ENCODE measurements at places on chromosomes 5 and 9.

GRCh38 chr5:161857358-161857757 is 9.4 kb downstream of the GABRA1 start:
- no peak for DNase-seq

DNA sequence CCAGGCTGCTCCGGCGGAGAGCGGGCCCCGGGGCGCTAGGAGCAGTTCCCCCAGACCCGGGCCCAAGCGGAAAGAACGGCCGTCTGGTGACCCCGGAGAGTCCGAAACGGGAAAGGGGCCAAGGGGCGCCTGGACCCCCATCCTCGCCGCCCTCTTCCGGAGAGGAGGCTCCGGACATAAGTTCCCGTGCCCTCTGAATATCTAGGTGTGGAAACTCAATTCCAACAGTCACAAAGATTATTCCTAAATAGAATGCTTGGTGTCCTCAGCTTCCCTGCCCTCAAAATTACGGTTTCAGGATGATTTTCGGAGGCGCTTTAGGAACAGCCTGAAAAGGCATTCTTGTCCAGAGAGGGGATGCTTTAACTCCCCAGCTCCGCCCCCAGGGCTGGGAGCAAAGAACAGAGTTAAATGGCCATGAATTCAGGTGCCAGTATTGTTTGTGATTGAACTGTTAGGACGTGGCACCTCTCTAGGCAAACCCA is 681 bp upstream of the LHFPL2 start:
- DNase-seq: no peak

DNA sequence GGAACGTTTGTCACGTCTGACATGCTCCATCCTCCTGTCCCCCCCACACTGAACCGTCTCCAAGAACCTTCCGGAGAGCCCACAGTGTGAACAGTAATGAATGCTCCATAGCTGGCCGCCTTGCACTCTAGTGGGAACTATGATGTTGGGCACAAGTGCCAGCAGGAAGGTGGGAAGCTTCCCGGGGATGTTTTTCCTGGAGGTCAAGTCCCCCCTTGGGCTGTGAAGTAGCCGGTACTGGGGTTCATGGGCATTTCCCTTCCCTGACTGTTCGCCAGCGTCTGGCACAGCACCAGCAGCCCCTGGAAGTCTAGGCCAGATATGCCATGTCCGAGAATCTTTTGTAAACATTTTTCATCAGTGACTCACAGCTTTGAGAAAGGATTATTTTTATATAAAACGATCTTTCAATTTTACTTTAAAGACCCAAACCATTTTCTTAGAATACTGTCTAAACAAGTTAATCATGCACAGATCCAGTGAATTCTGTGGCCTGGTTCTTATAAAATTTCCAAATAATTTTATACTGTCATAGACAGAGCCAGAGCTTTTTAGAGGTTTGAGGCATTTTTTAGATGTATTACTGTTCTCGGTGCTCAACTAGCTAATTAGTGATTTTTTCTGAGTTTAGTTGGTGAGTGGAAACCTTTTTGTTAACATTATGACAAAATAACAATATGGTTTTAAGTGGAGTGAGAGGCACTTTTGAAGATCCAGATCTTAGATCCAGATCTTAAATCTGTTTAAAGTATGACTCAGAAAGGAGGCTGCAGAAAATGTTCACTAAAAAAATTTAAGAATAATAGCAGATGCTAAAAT is 11.6 kb downstream of the ABL1 start:
- DNase-seq: no peak

DNA sequence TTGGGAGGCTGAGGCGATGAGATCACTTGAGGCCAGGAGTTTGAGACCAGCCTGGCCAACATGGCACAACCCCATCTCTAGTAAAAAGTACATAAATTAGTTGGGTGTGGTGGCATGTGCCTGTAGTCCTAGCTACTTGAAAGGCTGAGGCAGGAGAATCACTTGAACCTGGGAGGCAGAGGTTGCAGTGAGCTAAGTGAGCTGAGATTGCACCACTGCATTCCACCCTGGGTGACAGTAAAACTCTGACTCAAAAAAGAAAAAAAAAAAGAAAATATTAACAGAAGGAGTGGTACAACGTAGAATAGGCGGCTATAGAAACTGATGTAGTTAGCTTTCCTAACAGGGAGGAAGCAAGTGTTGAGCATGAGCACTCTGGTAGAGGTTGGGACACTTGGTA is 59.9 kb downstream of the PBX3 start:
- DNase-seq: no peak

DNA sequence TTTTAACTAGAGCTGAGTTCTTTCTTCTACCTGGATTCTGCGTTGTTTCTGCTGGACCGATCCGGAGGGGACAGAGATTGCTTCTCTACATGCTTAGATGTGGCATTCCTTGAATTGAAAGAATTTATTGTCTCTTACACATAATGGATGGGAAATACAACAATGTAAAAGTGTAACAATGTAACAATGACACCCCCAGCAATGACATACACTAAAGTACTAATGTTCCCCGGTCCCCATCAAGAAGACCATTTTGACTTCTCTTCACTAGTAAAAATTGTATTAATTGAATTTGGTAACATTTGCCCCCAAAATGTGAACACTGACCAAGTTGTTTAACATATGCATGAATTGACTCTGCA is 760.2 kb downstream of the TAF11L14 start:
- DNase-seq: no peak

- DNase-seq: no peak
These were observed 868 bp downstream of the KDM4C start for GRCh38 chr9:6758498-6759184.

- DNase-seq: no peak
These were observed 298.4 kb upstream of the SEMA6A start for GRCh38 chr5:116872986-116873385.

DNA sequence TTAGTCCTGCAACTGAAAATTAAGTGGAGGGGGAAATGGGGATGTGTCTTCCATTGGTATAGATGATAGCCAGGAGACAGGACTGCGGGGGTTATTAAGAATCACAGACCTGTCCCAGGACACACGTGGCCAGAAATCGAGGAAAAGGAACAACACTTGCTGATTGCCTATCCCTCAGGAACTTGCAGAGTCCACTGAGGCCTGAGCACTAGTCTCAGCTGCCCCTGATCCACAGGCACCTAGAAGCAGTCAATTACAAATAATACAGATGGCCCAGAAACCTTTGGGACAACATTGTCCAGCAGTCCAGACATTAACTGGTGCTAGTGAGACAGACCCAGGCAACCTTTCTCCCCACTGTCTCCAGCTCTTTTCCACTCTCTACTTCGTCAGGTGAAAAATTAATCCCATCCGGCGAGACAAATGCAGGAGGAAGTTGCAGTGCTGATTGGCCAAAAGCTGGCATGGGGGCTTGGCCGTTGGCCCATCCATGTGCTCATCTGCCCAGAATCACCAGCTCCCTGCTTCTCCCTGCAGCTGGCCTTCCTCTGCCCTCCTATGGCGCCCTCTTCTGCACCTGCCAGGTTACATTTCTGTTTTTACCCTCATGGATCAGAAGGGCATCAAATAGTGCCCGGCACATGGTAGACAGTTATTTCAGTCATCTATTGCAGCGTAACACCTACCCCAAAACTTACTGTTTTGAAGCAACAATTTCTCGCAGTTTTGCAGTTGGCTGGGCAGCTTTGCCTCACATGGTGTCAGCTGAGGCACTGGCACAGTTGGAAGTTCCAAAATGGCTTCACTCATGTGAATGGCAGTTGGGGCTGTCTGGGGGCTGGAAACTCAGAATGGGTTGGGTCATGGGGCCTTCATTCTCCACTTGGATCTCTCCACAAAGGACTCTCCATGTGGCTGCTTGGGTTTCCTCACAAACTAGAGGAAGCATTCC is 3.6 kb upstream of the B4GALT1 start:
- no peak for DNase-seq

DNA sequence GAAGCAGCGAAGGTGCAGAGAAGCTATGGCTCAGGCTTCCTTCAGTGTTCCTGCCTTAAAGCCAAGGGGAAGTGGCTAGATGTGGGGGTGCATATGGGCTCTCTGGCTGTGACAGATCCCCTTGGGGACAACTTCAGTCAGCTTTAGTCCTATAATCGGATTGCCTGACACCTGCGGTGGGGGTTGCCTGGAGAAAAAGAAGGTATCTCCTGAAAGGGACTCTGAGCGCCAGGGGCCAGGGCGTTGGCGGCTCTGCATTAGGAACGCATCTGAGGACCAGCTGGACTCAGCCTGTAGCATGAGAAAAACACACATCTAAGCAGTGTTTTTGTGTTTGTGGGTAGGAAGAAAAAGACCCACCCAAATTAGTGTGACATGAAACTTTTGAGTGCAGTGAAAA is 84.3 kb upstream of the OTULINL start:
- no peak for DNase-seq

DNA sequence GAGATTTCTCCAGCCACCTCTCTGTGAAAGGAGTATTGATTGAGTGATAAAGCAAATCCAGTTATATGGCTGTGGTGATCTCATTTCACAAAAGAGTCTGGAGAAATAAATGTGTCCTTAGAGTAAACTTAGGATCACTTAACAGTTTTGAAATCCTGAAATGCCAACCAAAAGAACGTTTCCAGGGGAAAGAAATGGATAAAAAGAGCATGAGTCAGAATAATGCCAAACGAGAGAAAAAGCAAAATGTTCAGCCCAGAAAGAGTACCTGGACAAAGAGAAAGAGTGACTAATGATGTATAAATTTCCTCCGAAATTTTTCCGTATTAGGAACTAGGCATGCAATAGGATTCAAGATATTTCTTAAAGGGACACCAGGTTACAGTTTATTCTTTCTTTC is 463.1 kb upstream of the CDH10 start:
- DNase-seq: no peak

DNA sequence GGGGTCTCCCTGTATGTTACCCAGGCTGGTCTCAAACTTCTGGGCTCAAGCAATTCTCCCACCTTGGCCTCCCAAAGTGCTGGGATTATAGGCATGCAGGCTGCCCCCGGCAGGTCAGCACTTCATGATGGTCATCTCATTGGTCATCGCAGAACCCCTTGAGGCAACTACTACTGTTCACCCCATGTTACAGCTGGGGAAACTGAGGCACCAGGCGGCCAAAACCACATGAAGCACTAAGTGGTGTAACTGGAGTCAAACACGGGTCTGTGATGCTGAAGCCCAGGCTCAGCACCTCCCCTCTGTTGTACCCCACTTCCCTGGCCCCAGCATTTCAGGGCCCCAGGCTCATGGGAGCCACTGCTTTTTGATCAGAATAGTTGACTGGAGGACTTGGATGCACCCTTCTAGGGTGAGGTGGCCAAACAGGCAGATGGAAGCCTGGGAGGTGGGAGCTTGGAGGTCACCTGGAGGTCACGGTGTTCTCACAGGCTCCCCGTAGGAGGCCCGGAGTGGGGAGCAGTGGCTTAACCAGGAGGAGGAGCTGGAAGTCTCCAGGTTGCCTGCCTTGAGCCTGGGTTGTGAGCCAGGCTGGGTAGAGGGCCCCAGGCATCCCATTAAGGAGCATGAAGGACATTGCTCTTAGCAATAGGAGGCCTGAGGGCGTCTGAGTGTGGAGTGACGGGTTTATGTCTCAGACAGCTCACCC is 57.3 kb upstream of the RPL26L1 start:
- DNase-seq: no peak

DNA sequence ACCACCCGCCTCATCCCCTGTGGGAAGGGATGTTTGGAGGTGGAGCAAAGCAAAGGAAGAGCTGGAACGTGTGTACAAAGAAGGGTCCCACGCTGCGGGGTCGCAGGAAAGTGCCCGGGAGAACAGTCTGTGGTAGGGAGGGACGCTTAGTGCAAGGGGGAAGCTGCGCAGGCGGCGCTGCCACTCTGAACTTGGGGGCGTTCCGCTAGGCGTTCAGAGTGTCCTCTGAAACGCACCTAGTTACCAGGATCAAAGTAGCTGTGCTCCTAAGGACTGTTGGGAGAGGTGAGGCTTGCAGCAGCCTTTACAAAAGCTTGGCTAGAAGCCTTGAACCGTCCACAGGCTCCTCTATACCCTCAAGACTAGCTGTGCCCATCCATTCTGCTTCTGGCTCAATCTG is 29.3 kb upstream of the PDE8B start:
- DNase-seq: no peak

DNA sequence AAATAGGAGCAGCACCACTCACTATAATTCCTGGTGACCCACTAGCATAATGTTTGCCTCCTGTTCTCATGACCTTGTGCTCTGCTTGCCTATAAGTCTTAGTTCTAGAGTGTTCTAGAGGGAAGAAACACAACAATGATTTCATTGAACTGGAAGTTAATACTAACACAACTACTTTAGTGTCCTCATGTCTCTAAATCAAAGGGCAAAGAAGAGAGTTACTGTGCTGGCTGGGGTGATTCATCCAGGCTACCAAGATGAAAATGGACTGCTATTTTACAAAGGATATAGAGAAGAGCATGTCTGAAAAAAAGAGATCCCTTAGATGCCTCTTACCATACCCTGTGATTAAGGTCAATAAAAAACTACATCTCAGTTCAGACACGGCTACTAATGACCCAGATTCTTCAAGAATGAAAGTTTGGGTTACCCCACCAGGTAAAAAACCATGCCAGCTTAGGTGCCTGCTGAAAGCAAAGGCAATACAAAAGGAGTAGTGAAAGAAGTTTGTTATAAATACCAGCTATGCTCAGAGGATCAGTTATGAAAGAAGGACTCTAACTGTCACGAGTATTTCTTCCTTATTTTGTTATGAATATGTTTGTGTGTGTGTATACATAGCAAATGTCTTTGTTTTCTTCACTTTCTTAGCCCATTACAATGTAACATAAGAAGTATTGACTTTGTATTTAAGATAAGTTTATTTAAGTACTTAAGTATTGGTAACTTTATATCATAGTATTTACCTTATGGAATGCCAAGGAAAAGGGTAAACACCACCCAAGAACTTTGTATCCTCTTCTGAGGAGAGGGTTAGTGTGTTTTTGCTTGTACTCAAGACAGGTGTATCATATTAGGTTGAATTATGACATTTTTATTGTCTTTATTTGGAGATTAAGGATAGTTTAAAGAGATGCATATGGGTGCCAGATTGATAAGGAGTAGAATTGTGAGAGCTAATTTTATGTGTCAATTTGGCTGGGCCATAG is 314.1 kb upstream of the PTGER4 start:
- DNase-seq: no peak

DNA sequence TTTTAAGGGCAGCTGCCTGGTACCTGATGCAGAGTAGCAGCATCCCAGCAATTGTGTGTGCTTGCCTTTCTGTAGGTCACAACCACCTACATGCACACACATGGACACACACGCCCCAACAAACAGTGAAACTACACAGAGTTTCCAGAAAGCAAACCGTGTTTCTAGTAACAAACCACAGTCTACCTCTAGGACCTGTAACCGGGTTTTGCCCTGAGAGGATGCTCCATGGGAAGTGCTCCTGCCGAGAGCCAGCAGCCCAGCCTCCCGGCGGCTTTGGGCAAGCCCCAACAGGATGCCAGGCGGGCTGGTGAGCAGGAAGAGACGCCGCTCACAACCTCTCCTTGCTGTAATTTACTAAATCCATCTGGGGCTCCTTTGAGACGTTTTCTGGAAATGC is 4.1 kb upstream of the TCF7 start:
- no peak for DNase-seq

DNA sequence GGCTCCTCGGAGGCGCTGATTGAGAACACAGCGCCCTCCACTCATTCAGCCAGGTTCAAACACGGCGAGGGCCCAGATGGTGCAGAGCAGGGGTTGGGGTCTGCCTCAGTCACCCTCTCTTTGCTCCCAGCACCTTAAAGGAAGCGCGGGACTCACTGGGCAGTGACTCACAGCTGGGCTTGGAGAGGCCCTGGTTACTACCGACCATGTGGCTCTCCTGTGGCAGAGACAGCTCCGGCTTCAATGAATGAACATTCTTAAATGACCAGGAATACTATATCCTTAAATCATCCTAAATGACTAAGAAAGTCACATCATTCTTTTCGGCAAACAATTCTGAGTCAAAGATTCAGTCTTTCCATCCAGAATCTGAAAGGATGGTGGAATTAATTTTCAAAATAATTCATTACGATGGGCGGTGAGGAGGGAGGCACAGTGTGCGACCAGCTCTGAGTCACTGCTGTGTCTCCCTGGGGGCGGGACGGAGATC is 1.6 kb upstream of the INPP5E start:
- no peak for DNase-seq
